ENCODE measurements at places on chromosomes 2 and 18.

DNA sequence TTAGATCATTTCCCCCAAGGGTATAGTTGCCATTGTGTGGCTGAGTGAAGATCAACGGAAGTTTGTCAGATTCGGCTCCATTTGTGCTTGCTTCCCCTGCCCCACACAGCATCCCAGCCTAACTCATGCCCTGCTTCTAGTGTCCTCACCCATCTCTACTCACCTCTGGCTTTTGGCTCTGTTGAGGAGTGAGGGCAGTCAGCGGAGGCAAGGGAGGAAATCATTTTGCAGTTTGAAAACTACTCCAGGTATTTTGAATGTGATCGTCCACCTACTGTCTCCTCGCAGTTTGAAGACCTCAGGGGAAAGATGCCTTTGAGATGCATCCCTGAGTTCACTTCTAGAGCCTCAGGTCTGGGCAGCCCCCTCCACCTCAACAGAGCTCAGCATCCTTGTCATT, 116.3 kb downstream of the FEZ2 start:
- no peak for DNase-seq

DNA sequence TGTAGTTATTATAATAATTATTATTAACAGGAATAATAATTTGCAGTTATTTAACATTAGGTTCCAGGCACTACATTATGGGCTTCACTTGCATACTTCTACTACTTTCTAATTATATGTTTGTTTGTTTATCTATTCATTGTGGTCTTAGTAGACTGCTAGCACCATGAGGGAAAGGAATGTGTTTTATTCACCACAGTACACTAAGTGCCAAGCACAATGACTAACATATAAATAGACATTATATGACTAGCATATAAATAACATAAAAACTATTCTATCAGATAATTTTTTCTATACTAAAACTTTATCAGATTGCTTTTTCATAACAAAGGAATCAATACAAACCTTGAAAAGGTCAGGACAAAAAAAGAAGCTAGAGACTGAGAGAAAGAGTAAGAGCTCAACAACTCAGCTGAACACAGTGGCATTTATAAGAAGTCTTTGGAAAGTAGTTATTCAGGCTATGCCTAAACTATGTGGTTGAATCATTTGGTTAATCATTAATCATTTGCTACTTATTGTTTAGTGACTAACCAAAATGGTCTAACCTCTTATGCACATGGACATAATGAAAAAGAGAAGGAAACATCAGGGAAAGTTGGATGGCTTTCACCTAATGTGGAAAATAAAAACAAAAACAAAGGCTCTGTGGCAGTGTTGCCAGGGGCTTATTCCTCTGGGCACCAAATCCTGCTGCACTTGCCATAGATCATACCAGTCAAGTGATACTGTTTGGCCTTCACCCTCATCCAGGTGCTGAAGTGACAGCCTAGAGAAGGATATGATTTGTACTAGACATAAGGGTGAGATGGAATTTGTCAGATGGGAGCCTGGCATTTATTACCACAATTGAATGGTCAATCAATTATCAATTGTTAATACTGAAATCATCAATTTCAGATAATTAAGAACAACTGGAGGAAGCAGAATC, 174.9 kb downstream of the ETAA1 start:
- no peak for DNase-seq

DNA sequence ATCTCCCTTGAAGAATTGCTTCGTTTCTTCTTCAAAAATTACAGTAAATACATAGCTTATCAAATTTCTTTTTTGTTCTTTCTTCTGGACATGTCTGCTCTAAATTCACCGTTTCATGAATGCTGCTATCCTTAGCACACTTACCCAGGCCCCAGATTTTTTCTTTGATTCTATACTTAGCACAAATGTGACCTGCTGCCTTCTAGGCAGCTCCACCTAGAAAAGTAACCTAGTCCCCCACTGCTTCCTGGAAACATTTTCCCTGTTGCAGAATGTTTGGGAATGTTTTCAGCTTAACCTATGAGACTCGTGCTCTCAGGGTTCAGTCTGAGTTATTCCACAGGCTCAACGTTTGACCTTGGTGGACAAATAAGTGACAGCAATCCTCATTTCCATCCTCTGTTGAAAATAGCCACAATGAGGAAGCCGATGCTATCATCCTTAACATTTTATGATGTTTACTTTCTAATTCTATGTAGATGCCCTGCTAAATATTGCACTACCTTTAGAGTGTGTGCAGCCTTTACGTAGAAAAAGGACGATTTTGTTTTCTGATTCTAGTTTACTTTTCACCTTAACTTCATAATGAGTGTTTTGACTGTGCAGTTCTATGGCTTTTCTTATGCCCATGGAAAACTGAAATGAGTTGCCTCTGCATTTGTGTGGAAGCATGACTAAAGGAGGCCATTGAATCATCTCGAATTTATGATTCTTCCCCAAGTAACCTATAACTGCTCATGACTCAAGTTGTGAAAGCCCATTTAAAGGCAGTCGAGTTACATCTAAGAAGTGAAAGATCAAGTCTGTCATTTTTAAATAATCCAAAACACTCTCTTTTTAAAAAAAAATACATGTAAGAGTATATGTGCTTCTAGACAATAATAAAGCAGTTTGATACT, 47.7 kb downstream of the TMEM182 start:
- no peak for DNase-seq

DNA sequence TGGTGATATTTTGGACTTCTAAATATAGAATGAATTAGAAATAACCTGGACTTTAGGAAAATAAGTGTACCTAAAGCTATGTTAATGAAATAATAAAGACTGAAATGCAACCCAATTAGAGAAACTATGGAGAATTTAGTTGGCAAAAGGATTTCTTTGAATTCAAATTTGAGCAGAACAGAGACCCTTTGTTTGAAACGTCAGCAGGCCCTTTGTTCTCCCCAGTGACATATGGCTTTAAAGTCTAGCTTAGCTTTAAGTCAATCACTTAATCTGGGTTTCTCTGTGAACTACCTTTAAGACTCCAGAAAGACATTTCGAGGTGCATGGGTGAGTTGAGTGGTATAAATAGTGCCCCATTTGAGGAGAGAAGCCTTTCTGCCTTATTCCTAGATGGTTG, 130.5 kb upstream of the CREB1 start:
- DNase-seq, result no peak

GRCh38 chr2:27796791-27797765, 25.6 kb downstream of the MRPL33 start:
- DNase-seq, result no peak

DNA sequence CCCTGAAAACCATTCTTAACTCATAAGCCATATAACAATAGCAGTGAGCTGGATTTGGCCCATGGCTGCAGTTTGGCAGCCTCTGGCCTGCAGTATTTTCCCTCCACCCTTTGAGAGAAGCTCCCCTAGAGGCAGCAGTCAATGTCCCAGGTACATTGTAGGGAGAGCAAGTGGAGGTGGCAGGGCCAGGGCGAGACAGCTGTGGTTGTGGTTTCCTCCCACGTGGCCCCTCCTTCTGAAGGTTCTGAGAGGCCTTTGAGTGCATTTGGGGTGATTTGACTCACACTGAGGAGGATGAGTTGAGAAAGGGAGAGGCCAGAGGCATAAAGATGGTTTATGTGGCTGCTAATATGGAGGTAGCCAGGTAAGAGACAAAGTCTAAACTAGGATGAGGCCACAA, 45.5 kb upstream of the LDAH start:
- DNase-seq, result no peak

- DNase-seq, result peak; percentile 34
These were observed 857 bp downstream of the DYM start for GRCh38 chr18:49459404-49460171.

DNA sequence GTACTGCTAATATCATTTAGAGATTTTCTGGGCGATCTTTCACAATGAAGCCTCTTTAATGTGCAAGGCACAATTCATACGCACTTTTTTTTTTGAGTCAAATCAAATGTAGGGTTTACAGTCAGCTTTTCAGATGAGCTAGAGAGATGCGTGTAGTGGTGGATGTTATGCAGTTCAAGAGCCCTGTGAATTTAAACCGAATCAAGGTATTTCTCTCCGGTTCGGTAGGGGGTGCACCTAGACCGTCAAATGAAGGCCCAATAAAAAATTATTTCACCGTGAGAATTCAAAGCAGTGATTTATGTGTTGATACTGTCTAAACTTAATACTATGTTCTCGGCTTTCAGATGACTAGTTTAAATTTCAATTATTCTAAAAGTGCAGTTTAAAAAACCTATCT, 1.1 kb downstream of the PTH2R start:
- peak; percentile 57 for DNase-seq

- peak; percentile 76 for DNase-seq
These were observed 80.3 kb downstream of the ZFP36L2 start for GRCh38 chr2:43146083-43146482.

DNA sequence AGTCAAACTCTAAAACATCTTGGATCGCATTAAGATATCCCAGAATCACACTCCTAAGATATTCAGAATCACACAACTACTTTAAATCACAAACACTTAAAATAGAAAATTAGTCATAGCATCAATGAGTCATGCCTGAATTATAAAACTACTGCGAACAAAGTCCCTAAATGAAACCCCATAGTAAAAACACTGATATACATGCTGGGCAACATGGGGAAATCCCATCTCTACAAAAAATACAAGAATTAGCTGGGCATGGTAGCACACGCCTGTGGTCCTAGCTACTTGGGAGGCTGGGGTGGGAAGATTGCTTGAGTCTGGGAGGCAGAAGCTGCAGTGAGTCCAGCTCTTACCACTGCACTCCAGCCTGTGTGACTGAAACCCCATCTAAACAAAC, 101.7 kb downstream of the COBLL1 start:
- no peak for DNase-seq

- no peak for DNase-seq
These were observed 268.4 kb downstream of the GPD2 start for GRCh38 chr2:156704617-156705016.

DNA sequence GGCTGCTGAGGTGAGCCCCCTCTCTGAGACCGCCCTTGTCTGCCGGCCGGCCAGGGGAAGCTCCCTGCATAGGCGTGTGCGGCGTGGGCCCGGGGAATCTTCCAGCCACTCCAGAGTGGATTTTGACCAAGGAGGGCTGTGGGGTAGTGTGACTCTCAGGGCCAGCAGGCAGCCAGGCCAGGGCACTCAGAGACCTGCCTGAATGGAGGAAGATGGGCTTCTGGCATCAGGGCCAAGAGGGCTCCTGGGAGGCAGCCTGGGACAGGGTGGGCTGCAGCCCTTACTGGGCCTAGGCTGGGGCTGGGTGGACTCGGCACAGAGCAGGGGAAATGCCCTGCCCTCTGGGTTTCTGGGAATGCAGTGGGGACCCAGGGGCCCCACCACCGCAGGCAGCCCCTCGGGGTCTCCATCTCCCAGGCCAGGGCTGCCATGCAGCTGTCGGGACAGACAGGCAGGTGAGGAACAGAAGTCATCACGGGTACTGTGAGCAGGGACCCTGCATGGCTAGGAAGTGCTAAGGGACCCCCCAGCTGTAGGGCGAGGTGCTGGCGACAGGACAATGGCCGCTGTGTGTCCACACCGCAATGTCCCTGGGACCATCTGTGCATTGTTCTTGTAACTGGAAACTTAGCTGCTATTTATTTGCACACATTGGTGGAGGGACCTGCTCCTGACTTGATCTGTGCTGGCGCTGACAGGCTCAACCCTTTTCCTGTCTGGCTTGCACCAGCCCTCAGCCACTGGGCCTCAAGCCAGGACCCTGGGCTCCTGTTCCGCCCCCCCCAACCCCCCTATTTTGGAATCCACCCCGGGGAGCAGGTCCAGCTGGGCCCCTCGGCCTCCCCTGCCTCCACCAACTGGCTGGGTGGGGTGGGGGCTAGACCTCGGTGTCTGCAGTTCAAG, 4.1 kb downstream of the PDCD1 start:
- DNase-seq, result peak; percentile 65

DNA sequence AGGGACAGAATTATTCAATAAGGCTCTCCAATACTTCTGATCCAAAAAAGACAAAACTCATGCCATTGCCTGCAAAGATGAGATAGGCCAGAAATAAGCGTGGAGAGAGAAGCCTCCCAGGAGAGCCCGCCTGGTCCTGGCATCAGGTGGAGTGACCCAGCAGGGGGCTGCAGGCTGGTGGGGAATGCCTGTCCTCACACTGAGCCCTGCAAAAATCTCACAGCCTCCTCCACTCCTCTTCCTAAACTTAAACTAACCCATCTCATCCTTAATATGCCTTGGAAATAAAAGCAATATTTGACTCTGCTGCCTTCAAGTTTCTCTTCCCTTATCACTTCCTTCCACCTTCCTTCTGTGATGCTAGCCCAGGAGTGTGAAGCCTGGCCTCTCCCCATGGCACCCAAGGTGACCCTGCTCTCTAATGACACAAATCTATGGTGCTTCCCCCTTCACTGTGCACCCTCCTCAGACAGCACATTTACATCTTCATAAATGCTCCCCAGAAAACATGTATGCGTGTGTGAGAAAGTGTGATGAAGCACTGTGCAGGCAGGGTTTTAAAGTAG, 218.4 kb downstream of the ANAPC1 start:
- DNase-seq, result no peak

DNA sequence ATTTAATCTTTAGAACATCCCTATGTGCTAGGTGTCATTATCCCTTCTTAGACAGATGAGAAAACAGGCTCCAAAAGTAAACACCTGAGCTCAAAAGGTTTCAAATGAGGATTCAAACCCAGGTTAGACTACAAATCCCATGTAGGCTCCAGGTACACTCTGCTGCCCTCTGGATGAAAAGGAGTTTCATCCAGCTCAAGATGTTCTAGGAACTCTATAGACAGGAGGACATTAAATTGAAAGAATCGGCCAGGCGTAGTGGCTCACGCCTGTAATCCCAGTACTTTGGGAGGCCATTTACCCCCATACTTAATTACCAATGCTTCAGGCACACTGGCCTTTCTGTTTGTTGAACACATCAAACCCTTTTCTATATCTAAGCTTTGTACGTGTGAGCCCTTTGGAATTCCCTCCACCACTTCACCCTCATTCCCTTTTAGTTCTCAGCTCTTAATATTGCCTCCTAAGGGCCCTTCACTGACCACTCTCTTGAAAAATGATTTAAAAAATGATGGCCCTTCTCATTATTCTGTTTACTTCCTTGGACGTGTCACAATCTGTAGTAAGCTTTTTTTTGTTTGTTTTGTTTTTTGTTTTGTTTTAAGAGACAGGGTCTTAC, 10.7 kb downstream of the SLC25A12 start:
- DNase-seq, result peak; percentile 20

DNA sequence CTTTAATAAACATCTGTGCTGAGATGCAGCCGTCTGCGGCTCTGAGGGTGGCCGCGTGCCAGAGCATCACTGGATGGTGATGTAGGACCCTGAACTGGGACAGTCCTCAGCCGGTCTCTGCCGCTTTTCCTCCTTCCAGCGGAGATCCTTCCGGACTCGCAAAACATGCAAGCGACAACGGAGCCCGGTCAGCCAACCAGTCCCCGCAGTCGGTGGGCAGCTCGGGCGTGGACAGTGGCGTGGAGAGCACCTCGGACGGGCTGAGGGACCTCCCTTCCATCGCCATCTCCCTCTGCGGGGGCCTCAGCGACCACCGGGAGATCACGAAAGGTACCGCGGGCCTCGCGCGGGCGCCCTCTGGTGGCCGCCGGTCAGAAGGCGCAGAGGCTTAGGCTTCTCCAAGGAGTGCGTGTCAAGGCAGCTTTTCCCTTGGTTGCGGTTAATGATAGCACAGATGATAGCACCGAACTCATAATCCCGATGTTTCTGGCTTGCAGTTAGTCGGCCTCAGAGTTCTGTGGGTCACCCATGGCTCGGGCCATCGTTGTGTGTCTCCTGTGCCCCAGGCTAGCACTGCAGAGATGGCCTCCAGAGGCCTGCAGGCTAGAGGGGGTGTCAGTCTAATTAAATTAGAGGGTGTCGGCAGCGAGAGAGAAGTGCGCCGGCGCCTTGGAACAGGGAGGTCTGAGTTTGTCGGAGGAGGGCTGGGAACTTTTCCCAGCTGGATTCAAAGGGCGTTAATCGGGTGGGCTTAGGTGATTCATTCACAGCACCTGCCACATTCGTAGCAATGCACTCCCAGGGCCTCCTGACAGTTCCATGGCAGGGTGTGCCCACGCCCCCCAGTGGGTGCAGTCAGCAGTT, 38.5 kb downstream of the LPIN1 start:
- peak; percentile 94 for DNase-seq

All from H7 (cell line).